ENCODE measurements at places on chromosomes 1 and 21.

- DNase-seq = no peak
Measured at GRCh38 chr1:214461305-214461704, 90.1 kb downstream of the PTPN14 start.

GRCh38 chr1:201077736-201078135, 34.5 kb downstream of the CACNA1S start:
- DNase-seq = no peak

DNA sequence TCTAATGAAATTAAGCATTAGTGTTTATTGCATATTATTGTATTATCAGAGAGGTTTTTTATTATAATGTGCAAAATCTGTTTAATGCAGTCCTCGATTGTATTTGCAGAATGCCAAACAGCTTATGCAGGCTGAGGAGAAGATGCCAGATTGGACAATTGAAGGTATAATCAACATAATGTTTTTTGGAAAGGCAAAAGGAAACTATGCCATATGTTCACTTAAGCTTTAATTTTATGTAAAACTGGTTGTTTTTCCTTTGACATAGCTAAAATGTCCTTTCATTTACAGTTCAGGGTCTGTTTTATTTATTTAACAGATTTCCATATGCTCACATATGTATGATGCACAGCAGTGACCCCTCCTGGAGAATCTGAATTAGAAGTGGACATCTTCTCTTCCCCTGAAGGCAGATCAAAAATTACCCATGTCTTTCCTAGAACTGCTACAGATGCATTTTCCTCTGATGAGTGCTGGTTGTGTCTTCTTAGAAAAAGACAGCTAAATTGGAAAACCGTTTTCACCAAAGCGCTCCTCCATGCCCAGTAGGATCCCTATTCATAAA, 143.5 kb upstream of the USH2A start:
- no peak for DNase-seq

DNA sequence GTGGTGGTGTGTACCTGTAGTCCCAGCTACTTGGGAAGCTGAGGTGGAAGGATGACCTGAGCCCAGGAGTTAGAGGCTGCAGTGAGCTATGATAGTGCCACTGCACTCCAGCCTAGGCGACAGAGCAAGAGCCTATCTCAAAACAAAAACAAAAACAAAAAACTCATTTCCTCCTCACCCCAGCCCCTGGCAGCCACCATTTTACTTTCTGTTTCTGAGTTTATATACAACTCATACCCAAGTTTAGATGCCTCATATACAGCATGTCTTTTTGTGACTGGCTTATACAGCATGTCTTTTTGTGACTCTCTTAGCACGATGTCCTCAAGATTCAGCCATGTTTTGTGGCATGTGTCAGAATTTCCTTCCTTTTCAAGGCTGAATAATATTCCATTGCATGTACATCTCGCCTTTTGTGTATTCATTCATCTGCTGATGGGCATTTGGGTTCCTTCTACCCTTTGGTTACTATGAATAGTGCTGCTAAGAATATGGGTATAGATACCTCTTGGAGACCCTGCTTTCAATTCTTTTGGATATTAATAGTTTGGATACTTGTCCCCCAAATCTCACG, 14.7 kb downstream of the COA7 start:
- DNase-seq = no peak

- DNase-seq = no peak
Measured at GRCh38 chr1:29584362-29584761, 348.0 kb downstream of the PTPRU start.

- DNase-seq = no peak
Measured at GRCh38 chr1:101833312-101833711, 163.4 kb downstream of the OLFM3 start.

- no peak for DNase-seq
Measured at GRCh38 chr1:184691719-184692324, 62.8 kb downstream of the EDEM3 start.

GRCh38 chr1:36402504-36402890, 4.8 kb upstream of the LSM10 start:
- no peak for DNase-seq

- DNase-seq = no peak
Measured at GRCh38 chr1:29550119-29550841, 314.0 kb downstream of the PTPRU start.

GRCh38 chr1:157584503-157584902, 13.4 kb downstream of the FCRL4 start:
- no peak for DNase-seq

DNA sequence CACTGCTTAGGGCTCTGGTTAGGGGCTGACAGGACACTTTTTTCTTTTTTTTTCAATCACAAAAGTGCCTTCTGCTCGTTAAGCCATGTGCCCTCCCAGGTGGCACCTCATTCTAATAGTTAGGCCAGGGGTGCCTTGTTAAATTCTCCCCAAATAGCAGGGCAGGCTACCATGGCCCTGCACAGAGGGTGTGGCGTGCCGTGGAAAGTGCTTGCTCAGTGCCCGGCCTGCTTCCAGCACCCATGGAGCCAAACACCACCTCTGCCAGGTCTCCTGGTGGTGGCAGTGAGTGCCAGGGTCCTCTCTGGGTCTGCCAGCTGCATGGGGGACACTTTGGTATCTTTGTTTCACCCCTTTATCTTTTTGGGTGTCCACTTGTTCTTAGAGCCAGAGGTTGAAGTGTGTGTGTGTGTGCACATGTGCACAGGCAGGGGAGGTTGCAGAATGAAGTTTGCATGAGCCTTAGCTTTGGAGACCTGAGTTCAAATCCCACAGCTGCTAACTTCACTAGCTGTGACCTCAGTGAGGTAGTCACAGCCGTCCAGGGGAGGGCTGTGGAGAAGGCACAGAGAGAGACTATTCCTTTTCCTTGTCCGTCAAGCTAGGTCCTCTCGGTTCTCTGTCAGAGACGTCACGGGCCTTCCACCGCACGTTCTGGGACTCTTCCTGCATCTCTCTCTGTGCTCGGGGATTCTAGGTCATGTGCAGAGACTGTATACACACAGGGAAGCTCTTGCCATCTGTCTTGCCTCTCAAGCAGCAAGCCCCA, 39.9 kb upstream of the CSF3R start:
- DNase-seq = no peak

DNA sequence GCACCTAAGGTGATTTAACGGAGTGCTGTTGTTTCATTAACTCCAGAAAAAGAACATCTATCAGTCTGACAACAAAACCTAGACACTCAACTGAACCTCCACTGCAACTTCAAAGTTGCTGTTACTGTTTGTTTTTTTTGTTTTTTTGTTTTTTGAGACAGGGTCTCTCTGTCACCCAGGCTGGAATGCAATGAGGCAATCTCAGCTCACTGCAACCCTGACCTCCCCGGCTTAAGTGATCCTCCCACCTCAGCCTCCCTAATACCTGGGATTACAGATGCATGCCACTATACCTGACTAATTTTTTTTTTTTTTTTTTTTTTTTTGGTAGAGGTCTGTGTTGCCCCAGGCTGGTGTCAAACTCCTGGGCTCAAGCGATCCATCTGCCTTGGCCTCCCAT, 66.7 kb upstream of the SDC3 start:
- no peak for DNase-seq

DNA sequence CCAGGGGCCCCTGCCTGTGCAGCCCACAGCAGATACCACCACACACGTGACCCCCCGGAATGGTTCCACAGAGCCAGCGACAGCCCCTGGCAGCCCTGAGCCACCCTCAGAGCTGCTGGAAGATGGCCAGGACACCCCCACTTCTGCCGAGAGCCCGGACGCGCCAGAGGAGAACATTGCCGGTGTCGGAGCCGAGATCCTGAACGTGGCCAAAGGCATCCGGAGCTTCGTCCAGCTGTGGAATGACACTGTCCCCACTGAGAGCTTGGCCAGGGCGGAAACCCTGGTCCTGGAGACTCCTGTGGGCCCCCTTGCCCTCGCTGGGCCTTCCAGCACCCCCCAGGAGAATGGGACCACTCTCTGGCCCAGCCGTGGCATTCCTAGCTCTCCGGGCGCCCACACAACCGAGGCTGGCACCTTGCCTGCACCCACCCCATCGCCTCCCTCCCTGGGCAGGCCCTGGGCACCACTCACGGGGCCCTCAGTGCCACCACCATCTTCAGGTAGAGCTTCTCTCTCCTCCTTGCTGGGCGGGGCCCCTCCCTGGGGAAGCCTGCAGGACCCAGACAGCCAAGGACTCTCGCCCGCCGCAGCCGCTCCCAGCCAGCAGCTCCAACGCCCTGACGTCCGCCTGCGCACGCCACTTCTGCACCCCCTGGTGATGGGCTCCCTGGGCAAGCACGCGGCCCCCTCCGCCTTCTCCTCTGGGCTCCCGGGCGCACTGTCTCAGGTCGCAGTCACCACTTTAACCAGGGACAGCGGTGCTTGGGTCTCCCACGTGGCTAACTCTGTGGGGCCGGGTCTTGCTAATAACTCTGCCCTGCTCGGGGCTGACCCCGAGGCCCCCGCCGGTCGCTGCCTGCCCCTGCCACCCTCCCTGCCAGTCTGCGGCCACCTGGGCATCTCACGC, 51.0 kb downstream of the COL18A1 start:
- DNase-seq = no peak

DNA sequence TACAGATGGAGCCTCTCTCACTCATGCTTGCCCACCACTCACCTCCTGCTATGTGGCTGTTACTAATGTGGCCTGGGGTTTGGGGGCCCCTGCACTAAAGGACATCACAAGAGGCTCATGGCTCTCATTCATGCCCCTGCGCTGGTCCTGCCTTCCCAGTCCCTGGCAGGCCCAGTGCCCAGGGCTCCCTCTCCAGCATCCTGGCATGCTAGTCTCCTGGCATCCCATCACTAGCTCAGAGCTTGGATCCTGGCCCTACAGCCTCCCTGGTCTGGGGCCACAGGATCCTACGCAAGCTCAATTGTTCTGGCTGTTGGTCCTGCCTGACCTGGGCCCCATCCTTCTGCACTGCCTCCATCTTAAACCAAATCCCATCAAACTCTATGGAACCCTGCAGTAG, 685.4 kb downstream of the PTPRU start:
- DNase-seq = no peak

- DNase-seq = no peak
Measured at GRCh38 chr1:7177438-7178146, 392.3 kb downstream of the CAMTA1 start.

GRCh38 chr1:212587888-212588510, 20.6 kb upstream of the ATF3 start:
- DNase-seq = no peak

DNA sequence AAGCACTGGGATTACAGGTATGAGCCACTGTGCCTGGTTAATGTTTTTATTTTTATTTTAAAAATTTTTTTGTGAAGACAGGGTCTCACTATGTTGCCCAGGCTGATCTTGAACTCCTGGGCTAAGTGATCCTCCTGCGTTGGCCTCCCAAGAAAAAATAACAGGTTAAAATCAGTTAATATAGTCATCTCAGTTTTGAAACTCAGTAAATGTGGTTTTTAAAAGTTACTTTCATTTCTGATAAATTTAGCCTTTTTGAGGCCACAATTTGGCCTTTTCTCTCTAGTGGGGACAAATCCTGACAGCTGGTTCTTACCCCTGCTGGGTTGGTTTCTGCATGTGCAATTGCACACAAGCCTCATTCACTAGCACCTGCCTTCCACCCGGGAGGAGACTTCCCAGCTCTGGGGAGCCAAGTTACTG, 13.3 kb downstream of the PMF1 start:
- DNase-seq = no peak

- no peak for DNase-seq
Measured at GRCh38 chr1:209561532-209561931, 22.0 kb upstream of the CAMK1G start.

GRCh38 chr1:113545626-113546025, 155.3 kb downstream of the MAGI3 start:
- no peak for DNase-seq

GRCh38 chr21:46124926-46125845, 27.3 kb downstream of the COL6A2 start:
- DNase-seq = no peak

DNA sequence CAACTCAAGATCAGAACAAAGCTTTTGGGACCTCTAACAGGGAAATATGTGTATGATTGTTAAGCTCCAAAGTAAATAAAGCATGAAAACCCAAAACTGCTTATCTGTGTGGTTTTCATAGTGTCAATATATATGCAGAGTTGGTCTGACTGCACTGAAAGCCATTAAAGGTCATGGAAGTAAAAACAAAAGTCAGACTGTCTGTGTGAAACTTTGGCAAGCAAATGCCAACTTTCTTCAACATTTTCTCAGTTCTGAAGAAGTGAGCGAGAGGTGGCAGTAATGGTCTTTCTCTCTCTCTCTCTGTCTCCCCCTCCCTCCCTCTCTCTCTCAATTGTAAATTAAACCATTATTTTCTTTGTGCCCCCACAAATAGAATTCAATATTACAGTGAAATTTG, 100.1 kb upstream of the S1PR1 start:
- DNase-seq = no peak

- DNase-seq = no peak
Measured at GRCh38 chr1:208837242-208837641, 593.1 kb upstream of the PLXNA2 start.

DNA sequence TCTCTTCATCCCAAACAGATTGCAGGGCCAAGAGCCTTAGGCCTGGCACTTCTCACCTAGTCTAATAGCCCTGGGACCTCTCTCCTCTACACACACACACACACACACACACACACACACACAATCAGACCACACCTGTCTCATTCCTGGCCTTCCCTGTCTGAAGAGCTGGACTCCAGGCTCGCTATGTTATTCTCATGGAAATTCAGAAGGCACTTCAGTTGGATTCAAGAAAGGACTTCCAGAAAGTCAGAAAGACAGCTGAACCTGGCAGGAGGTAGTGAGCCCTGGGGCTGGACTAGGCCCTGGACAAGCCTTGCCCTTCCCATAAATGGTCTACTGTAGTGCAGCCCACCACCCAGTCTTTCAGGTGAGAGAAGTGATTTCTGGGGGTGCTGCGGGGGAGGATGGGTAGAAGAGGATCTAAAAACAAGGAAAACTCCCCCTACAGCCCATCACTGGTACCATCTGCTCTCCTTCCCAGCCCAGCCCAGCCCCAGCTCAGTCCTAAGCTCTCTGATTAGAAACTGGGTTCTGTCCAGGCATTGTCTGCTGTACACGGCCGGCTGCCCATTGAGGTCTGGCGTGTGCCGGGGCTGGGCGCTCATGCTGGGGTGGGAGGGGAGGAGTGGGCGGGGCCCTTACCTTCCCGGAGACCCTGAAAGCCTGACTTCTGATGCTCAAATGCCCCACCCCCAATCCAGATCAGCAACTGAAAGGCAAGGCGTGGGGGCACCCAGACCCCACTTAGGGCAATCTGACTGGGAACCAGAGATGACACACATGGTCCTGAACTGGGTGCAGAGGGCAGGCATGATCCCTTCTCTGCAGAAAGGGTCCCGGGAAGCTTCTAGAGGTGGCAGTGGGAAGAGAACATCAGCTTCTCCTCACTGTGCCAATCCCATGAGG, 2.5 kb downstream of the KIF21B start:
- DNase-seq = no peak

- DNase-seq = no peak
Measured at GRCh38 chr1:97849345-97850340, 71.2 kb downstream of the DPYD start.

DNA sequence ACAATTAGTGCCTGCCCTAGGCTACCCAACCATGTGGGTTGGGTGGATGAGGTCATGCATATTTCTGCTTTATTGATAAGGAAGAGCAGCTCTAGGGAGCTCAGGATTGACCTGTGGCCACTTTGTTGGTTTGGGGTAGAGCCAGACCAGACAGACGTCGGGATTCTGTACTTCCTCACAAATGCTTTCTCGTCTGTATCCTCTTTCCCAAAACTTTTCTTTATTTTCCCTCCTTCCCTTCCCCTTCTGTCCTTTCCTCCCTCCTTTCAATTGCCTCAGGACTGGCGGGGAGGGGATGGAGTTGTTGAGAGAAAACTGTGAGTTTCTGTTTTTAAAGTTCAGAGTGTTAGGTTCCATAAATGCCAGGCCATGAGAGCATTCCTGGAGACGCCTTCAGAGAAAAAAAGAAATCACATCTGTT, 68.0 kb downstream of the UCK2 start:
- DNase-seq = no peak
